HuH-7.5 (cell line): ENCODE measurements at places on chromosomes 5 and 9.
A peak's percentile ranks its signal among the peaks of the same experiment; 100 is the strongest.

- peak; percentile 32 for DNase-seq
Observed at GRCh38 chr9:122056484-122056883, 36.6 kb downstream of the TTLL11 start.

- no peak for DNase-seq
Observed at GRCh38 chr5:134406390-134406789, 5.3 kb downstream of the CDKN2AIPNL start.

DNA sequence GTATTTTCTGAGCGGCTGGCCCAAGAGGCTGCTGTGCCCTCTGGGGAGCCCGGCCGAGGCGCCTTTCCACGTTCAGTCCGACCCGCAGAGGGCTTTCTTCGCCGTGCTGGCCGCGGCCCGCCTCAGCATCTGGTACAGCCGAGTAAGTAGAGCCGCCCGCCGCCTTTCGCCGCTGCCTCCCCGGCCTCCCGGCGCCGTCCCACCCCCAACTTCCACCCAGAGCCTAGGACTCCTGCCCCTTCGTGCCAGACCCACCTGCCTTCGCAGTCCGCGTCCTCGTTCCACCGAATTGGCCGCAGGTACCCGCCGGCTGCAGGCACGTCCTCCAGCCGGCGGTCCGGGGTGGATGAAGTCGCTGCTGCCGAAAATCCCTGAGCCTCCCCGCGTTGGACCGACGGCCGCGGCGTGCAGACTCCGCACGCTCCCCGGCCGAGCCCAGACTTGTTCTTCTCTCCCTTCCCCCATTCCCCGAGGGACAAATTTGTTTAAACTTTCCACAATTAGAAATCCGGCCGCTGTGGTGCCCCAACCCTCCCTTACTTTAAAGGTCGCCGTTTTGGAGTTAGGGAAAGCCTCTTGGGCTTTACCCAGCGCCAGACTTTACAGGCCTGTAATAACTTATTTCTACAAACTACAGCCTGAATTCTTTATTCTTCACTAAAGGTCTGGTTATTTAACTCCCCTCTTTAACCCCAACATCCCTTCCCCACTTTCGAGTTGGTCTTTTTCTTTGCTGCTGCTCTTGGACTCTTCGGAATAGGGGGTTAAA lies 589 bp downstream of the RIC1 start:
- no peak for DNase-seq

GRCh38 chr9:133934482-133935232 lies 57.5 kb downstream of the VAV2 start:
- no peak for DNase-seq

DNA sequence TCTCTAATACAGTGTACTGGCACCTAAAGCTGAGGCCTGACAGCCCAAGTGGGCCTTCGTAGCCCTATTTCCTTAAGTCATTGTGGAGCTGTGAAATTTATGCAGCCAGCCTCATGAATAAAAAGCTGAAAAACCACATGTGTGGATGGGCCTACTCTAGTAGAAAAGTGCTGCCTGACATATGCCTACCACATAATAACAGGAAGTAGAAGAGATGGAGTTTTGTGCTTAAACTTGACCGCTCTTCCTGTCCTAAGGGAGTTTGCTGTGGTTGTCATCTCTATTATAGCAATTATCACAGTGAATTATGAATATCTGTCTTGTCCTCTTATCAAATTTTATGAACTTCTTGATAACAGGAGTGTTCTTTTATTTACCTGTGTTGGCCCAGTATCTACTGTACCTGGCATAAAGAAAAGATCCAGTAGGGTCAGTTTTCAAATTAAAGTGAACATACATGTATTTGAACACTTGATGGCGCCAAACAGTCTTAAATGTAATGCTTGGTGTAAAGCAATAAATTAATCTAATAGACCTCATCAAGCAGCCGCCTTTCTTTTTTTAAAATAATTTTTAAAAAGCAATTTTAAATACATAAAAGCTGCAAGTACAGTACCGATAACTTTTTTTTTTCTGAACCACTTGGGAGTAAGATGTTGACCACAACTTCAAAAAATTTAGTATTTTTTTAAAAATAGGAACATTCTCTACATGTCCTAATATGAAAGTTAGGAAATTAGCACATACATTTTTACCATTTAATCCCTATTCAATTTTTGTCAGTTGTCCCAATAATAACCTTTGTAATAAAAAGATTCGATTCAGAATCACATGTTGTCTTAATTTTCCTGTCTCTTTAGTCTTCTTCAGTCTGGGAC lies 51.0 kb downstream of the FKTN start:
- DNase-seq, result peak; percentile 22

DNA sequence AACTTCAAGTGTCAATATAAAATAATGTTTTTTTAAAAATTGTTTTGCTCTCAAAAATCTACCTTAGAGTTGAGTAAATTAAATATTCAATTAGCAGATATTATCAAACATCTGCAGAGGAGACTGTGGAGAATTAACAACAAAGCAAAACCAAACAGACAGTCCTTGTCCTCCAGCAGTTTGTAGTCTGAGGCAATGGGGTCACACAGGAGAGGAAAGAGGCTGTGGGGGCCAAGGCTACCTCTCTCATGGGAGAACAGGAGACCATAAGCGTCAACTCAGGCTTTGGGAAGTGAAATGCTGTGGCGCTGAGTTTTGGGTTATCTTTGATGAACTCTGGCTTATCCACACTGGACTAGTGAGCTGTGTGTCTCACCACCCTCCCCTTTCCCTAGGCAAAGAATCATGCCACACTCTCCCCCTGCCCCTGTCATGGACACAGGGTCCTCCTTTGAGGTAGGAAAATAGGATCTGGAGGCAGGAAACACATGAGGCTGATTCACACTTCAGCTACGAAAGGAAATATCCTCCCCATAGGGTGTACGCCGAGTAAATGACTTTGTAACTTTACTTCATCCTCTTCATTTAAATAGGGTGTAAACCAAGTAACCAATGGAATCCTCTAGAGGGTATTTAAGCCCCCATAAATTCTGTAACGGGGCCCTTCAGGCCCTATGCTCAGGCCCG lies 152.7 kb downstream of the FSTL4 start:
- DNase-seq, result no peak

DNA sequence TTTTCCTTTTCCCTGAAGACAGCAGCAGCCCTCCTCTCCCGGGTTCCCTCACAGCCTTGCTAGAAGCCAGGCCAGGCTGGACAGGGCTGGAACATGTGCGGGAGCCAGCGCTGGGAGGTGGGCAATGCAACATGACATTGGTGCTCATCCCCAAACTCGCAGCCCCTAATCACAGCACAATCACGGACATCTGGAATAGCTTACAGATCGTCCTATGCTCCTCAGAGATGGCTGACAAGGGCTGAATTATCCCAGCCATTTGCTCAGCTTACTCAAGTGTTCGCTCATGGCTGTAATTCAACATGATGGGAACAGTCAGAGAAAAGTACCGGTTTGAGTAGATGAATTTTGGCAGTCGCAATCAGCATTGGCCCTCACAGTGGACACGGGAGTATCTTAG lies 49.8 kb downstream of the FSTL4 start:
- DNase-seq, result no peak

- DNase-seq, result no peak
Observed at GRCh38 chr5:149466457-149466972, 84.7 kb downstream of the CSNK1A1 start.

DNA sequence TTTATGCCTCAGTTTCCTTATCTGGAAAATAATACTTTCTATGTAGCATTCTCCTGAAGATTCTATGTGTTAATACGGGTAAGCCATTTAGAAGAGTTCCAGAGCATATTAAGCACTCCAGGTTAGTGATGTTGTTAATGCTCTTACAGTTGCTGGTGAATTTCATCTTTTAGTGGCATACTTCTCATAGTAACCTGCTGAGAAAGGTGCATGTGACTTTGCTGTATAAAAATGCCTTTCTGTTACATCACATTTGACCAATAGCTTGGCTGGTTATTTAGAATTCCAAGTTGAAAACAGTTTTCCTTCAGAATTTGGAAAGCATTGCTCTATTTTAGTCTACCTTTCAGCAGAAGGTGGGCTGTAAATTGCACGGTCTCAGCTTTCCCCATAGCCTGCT lies 27.2 kb downstream of the GCNT1 start:
- no peak for DNase-seq

- DNase-seq, result no peak
Observed at GRCh38 chr5:177332896-177333260, 18.6 kb downstream of the LMAN2 start.

DNA sequence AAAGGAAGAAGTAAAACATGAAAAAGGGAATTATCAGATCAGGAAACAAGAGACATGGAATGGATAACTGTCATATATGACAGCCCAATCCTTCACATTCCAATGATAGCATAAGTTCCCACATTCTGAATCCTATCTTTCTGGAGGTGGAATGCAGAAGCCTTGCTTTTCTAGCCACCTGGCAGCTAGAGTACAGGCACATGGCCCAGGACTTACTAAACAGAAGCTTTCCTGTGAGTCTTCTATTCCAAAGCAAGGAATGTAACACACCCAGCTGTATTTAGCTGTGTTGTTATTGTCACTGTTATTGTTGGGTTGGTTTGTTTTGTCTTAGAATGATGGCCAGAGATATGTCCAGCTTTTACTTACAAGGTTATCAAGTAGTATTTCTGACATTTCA lies 780.5 kb upstream of the ZNF608 start:
- no peak for DNase-seq

- DNase-seq, result no peak
Observed at GRCh38 chr5:60705144-60705543, 5.2 kb upstream of the DEPDC1B start.

DNA sequence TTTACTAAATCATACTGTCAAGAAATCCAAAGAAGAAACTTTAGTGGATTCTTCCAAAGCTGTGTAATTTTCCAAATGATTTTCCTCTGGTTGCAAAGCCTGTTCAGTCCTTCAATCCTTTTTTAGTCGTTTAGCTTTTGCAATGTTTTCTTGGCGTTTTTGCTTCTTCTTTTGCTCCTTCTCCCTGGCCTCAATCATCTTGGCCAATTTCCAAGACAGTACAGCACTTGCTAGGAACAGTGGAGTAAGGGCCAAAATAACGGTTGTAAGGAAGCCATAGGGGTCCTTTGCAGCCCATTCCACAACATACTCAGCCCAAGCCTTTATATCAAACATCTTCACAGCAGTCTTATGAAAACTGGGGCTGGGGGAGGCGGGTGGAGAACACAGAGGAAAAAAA lies 2.4 kb downstream of the SMIM15 start:
- DNase-seq, result no peak

DNA sequence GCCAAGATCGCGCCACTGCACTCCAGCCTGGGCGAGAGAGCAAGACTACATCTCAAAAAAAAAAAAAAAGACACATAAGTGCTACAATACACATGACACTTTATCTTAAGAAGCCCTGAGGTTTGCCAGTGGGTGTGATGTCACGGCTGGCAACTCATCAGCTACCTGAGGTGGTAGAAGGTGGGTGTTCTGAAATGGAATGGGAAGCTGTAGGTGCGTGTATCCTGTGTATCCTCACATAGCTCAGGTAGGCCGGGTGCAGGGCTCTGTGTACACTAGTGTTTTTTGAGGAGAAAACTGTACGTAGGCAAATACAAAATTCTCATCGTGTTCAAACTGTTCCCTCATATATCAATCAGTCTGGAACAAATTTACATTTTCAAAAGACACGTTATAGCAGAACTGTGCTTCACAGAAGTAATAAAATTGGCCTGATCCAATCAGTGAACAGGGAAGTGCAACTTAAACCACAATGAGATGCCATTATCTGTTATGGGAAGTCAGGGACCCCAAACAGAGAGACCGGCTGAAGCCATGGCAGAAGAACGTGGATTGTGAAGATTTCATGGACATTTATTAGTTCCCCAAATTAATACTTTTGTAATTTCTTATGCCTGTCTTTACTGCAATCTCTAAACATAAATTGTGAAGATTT lies 10.4 kb downstream of the BICD2 start:
- no peak for DNase-seq

- DNase-seq, result no peak
Observed at GRCh38 chr5:135434591-135435466, 12.3 kb downstream of the DCANP1 start.

DNA sequence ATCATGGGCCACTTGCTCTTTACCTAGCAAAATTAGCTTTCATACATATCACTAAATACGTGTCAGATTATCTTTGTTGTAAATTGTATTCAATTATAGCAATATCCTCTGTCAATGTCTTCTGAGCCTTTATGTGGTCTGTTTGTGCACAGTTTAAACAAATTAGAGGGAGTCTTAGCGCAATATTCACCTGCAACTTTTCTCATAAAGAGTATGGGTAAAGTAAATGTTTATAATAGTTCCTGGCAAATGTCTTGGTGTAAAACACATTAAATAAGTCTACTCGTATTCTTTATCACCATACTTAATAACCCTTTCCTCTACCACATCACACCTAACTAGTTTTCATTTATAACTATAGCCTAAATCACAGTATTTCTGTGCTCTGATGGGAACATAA lies 169.0 kb downstream of the PCSK1 start:
- DNase-seq, result no peak

- DNase-seq, result no peak
Observed at GRCh38 chr5:135308245-135308644, 90.8 kb downstream of the MACROH2A1 start.

- no peak for DNase-seq
Observed at GRCh38 chr5:171102877-171103610, 206.0 kb upstream of the TLX3 start.

DNA sequence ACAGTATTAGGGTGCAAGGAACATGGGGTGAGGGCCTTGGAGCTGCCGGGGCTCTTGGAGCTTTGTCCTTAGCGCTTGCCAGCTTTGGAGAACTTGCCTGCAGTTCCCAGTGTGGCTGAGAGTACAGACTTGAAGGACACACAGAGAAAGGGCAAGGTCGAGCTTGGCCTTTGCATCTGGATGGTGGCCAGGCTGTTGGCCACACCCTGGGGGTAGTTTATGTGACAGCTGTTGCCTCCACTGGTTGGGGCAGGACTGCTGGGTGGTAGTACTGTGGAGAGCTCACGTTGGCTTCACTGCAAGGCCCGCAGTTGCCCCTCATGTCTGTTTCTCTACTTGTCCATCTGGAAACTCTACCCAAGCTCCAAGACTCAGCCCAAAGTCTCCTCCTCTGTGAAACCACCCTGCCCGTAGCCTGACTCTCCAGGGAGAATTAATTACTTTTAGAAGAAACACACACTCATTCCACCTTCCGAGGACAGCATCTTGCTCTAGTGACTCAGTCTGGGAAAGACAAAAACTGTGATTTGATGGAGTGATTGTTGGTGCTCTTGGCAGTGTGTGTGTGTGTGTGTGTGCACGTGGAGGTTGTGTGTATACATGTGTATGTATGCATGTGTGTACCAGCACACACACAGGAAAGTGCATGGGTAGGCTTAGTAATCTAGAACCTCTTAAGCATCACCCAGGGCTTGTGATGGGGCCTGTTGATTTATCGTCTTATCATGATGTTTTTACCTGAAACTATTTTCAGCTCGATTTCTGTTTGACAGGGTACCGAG lies 57.8 kb downstream of the TENT4A start:
- no peak for DNase-seq

DNA sequence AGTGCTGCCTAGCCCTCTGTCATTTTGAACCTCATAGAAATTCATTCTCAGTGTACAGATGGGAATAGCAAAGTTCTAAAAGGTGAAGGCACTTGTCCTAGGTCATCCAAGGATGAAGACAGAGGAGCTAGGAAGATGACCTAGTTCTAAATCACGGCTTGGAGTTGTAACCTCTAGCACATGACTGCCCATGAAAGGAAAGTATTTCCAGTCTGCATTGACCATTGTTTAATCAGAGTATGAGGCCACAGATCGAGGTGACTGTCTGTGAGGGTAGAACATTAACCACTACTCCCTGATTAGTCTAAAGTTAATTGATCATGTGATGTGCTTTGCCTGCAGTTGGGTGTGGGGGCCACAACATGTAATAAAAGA lies 674 bp upstream of the TNFSF15 start:
- DNase-seq, result no peak

- no peak for DNase-seq
Observed at GRCh38 chr9:37404590-37404989, 17.9 kb upstream of the GRHPR start.

- no peak for DNase-seq
Observed at GRCh38 chr5:60836131-60836530, 7.9 kb downstream of the ELOVL7 start.
